ENCODE measurements at places on chromosomes 6 and 20. TPM values are rescaled to one million over a fixed set of nuclear protein-coding genes. Genes with fewer than 3 reads are reported as not detected.
A peak's percentile ranks its signal among the peaks of the same experiment; 100 is the strongest.

The CYP24A1 gene
- total RNA-seq: 0.38 TPM

The ARFGEF3 gene
- total RNA-seq: 0.19 TPM

The COL21A1 gene
- 5.7 TPM for total RNA-seq

- no peak overlapping the region for H3K4me3 ChIP-seq
- no peak overlapping the region for H3K27ac ChIP-seq
- H3K36me3 ChIP-seq: no peaks in the 10 kb centered on the region
- no peaks in the 10 kb centered on the region for H3K4me1 ChIP-seq
Measured at GRCh38 chr20:9838035-9838377, 870 bp downstream of the PAK5 start.

DNA sequence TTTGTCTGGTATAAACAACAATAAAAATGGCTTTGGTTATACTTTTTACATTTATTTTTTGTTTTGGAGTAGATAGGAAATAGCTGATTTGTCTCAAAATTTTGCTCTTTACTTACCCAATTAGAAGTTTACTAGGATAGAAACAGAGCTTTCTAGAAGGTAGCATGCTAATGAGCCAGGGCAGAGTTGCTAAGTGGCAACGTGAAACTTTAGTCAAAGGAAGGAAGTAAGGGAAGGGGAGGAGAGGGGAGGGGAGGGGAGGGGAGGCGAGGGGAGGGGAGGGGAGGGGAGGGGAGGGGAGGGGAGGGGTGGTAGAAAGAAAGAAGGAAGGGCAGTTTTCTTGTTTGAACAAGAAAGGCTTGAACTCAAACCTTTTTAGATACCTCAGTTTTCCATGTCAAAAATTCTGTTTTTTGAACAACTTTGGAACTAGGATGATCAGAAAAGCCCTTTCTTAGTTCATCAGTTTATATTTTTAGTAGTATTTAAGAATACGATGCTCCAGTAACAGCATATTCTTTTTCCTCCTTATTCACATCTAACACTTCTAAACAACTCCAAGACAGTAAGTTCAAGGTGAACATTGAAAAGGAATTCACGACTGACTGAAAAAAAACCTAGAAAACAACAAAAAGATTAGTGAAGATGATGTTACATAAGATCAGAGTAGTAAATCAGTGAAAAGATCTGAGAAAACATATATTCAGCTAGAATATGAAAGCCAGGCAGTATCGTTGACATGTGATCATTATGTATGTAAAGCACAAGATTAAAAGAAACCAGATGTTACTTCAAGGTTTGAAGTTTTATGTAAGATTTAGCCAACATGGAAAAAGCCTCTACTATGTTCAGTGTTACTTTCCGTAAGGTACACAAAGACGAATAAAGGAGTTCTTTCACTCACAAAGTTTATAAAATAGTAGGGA, 263.4 kb downstream of the ARHGAP18 start:
- no peaks in the 10 kb centered on the region for H3K36me3 ChIP-seq
- no peak for DNase-seq
- peak overlapping the region; percentile 48 for H3K27ac ChIP-seq

DNA sequence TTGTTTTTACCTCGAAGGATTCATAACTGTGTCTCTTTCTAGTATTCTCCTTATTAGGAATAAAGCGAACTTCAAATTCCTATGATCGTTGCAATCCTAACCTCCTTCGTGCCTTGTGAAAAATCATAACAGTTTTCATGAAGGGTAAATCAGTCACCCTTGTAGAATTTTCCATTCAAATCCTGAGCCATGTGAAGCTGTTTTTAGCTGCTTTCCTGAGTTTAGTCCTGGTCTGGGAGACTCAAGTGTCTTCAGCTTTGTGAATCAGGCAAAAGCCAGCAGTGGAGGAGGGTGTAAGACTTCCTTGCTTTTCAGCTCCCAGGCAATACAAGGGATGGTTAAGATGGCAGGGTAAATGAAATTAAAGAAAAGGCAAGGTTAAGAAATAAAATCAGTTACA, 24.3 kb downstream of the GCNT2 start:
- no peak for DNase-seq
- no peaks in the 10 kb centered on the region for H3K36me3 ChIP-seq
- no peaks in the 10 kb centered on the region for H3K27me3 ChIP-seq
- H3K4me1 ChIP-seq: no peaks in the 10 kb centered on the region
- no peak overlapping the region for H3K4me3 ChIP-seq

- DNase-seq: no peak
- H3K4me3 ChIP-seq: no peak overlapping the region
- no peaks in the 10 kb centered on the region for H3K36me3 ChIP-seq
- no peaks in the 10 kb centered on the region for H3K27me3 ChIP-seq
- H3K27ac ChIP-seq: no peak overlapping the region
Measured at GRCh38 chr6:165922309-165922794, 245.3 kb downstream of the TBXT start.

GRCh38 chr6:75611011-75611701, 9.5 kb downstream of the SENP6 start:
- no peaks in the 10 kb centered on the region for H3K36me3 ChIP-seq
- no peak overlapping the region for H3K27ac ChIP-seq
- no peak overlapping the region for H3K4me3 ChIP-seq
- peaks cover 5% of the 10 kb centered on the region for H3K4me1 ChIP-seq

GRCh38 chr20:9078826-9079731, 10.2 kb downstream of the PLCB4 start:
- H3K36me3 ChIP-seq: no peaks in the 10 kb centered on the region
- DNase-seq: no peak
- no peaks in the 10 kb centered on the region for H3K27me3 ChIP-seq
- H3K27ac ChIP-seq: no peak overlapping the region
- H3K4me1 ChIP-seq: peaks cover 3% of the 10 kb centered on the region

GRCh38 chr6:111980971-111981840, 72.7 kb upstream of the CCN6 start:
- no peak overlapping the region for H3K4me3 ChIP-seq
- H3K27ac ChIP-seq: no peak overlapping the region
- no peaks in the 10 kb centered on the region for H3K4me1 ChIP-seq
- DNase-seq: no peak

GRCh38 chr20:11936157-11936556, 18.5 kb downstream of the BTBD3 start:
- H3K27ac ChIP-seq: no peak overlapping the region
- H3K27me3 ChIP-seq: no peaks in the 10 kb centered on the region
- DNase-seq: no peak
- H3K36me3 ChIP-seq: no peaks in the 10 kb centered on the region
- H3K4me1 ChIP-seq: peaks cover 6% of the 10 kb centered on the region

GRCh38 chr6:17525637-17526036, 74.5 kb upstream of the FAM8A1 start:
- no peak overlapping the region for H3K27ac ChIP-seq
- no peaks in the 10 kb centered on the region for H3K27me3 ChIP-seq
- no peak overlapping the region for H3K4me3 ChIP-seq
- no peaks in the 10 kb centered on the region for H3K36me3 ChIP-seq
- no peaks in the 10 kb centered on the region for H3K4me1 ChIP-seq

GRCh38 chr6:37127961-37128862, 41.7 kb upstream of the PIM1 start:
- H3K27ac ChIP-seq: no peak overlapping the region
- H3K27me3 ChIP-seq: peaks cover 10% of the 10 kb centered on the region
- no peaks in the 10 kb centered on the region for H3K4me1 ChIP-seq
- no peak overlapping the region for H3K4me3 ChIP-seq
- H3K36me3 ChIP-seq: no peaks in the 10 kb centered on the region

- H3K4me3 ChIP-seq: no peak overlapping the region
- H3K36me3 ChIP-seq: no peaks in the 10 kb centered on the region
- DNase-seq: no peak
- H3K4me1 ChIP-seq: no peaks in the 10 kb centered on the region
- H3K27ac ChIP-seq: no peak overlapping the region
Measured at GRCh38 chr20:6709910-6710595, 57.4 kb upstream of the BMP2 start.

DNA sequence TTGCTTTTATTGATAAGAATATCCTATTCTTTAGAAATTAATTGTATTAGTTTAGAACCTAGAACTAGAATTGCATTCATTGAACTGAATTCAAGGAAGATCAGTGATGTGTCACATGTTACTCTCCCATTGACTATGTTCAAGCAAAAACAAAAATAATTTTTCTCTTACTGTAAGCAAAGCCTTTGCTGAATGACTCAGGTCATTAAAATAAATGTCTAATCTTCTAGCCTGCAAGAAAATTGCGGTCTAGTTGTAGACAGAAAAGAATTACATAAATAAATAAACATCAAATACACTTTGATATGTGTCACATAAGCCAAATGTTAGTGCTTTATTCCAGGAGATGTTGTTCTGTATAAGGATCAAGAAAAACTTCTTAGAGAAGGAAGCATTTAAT, 387.9 kb downstream of the ADGRB3 start:
- no peak for DNase-seq
- no peak overlapping the region for H3K4me3 ChIP-seq
- H3K27ac ChIP-seq: no peak overlapping the region
- H3K27me3 ChIP-seq: no peaks in the 10 kb centered on the region
- no peaks in the 10 kb centered on the region for H3K36me3 ChIP-seq

GRCh38 chr20:25219365-25219764, 23.9 kb downstream of the ENTPD6 start:
- no peak for DNase-seq
- H3K27ac ChIP-seq: no peak overlapping the region
- no peak overlapping the region for H3K4me3 ChIP-seq

DNA sequence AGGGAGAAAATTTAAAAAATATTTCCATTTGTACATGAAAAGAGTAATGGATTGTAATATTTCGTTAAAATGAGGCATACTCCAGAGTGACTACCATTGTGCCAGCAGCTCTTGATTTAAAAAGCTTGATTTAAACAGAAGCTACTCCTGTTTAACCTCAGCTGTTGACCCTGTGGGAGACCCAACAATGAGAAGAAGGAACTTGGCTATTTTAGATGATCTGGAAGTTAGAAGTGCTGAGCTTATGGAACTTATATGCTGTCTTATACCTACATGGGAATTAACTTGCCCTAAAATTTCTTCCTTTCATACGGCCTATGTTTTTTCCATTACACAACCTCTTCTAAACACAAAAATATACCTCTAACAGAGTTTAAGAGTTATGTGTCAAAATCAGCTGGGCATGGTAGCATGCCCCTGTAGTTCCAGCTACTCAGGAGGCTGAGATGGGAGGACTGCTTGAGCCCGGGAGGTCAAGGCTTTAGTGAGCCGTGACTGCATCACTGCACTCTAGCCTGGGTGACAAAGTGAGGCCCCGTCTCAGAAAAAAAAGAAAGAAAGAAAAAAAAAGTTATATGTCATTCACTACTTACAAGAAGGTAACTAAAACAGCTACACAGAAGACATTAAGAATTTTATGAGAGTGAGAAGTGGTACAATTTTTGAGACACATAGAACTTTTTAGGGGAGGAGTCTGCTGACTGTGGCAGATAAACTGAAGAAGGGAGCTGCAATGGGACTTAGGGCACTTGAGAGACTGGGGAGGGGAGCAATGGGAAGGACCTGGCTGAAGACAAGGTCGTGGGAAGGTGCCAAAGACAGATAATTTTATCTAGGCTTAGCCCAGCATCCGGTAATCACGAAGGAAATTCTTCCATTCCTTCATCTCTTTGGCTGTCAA, 139.9 kb downstream of the MYB start:
- H3K36me3 ChIP-seq: no peaks in the 10 kb centered on the region
- H3K27me3 ChIP-seq: no peaks in the 10 kb centered on the region
- H3K27ac ChIP-seq: peak overlapping the region; percentile 93
- no peak for DNase-seq

DNA sequence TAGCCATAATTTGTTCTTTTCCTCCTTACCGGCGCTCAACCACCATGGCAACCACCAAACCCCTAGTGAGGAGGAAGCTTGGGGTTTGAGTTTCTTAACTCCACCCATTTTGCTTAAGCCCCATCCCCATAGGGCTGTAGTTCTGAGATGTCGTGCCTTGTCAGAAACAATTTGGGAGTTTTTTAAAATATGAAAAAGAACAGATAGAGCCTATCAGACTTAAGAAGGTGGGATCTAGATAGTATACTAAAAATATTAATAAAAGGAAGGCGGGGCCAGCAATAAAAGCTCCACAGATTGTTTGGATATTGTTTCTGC, 5.6 kb downstream of the BRD2 start:
- peak overlapping the region; percentile 87 for H3K4me3 ChIP-seq
- no peaks in the 10 kb centered on the region for H3K27me3 ChIP-seq
- peaks cover 6% of the 10 kb centered on the region for H3K4me1 ChIP-seq
- H3K27ac ChIP-seq: peak overlapping the region; percentile 20
- H3K36me3 ChIP-seq: peaks cover 46% of the 10 kb centered on the region
- peak; percentile 34 for DNase-seq

DNA sequence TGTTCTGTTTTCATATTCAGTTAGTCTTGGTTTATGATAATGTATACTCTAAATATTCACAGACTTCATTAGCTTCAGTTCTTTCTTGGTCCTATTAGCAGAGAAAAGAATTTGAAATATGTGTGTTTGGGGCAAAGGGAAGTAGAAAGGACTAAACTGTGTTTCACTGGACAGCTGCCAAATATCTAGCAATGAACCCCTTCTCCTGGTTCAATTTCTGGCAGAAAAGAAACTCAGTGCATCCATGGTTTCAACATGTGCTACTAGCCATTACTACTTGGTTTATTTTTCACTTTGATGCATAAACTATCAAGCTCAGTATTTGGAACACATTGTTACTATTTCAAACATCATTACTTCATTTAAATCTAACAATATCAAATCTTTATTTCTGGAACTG, 43.6 kb downstream of the FBXL4 start:
- H3K36me3 ChIP-seq: peaks cover 12% of the 10 kb centered on the region
- no peak overlapping the region for H3K27ac ChIP-seq
- no peaks in the 10 kb centered on the region for H3K4me1 ChIP-seq
- DNase-seq: no peak

DNA sequence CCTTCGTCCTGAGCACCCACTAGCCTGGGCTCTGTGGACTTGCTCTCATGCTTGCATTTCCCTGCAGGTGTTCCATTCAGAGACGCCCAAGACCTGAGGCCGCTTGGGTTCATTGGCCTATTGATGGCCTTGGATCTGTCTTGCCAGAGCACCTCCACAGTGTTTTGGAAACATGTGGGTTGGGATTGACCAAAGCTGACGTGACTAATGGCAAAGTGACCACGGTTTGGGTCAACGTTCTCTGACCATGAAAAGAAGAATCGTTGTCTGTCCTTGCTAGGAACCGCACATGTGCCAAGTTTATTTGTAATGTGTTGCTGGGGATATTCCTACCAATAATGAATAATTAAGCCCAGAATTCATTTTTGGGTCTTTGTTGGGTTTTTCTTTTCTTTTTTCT, 29.8 kb upstream of the BMP6 start:
- H3K27me3 ChIP-seq: no peaks in the 10 kb centered on the region
- H3K27ac ChIP-seq: no peak overlapping the region
- H3K4me1 ChIP-seq: no peaks in the 10 kb centered on the region
- no peak overlapping the region for H3K4me3 ChIP-seq
